ENCODE measurements at places on chromosomes 11 and 22. TPM values are rescaled to one million over a fixed set of nuclear protein-coding genes. Genes with fewer than 3 reads are reported as not detected.

DNA sequence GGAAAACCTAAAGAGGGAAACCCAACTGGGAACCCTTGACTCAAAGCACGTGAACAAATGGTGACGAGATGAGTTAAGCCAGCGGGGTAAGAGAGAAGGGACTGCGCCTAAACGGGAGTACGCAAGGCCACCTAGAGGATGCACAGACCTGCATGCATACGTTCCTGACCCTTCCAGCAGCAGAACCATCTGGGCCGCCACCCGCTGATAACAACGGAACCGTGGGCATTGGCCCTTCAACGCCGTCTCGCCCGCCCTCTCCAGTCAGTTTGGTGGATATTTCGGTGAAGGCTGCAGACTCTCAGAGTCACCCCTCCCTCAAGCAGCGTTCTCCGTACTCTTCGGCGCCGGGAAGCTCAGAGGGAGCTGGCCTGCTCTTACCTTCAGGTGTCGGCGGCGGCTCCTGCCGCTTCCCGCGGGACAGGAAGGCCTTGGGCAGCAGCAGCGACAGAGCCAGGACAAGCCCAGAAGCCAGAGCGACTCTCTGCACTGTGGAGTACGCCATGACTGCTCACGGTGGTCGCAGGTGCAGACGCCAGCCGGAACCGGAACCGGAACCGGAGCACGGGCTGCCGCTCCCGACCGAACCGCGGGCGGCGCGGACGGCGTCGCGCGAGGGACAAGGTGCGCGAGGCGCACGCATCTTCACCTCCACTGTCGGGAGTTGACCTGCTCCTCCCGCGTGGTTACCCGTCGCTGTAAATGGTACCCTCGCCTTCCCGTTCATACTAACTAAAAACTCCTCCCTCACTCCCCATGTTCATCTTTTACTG lies at the start of gene RIC3:
Gene RIC3 (minus strand): TSS at position 541 of the 773 bp plus-strand sequence. CDS start 36 bp downstream, at position 505.
- peak within 1 kb of the TSS; percentile 68 for H3K27ac ChIP-seq
- H3K27me3 ChIP-seq: peaks cover 64% of the 10 kb centered on the region
- no peaks in the 10 kb centered on the region for H3K36me3 ChIP-seq
- H3K4me3 ChIP-seq: peak within 1 kb of the TSS; percentile 74

DNA sequence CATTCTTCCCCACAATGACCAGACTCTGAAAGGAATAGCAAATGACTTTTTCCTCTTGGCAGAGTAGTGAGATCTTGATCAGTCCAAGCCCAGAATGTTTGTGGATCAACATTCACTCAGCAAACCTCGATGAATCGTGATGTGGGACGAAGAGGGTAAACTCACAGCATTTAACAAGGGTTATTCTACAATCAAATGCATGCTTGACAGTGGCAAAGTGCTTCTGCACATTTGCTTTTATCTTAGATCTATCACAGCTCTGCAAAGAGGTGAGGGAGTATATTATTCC lies 31.8 kb downstream of the TMPRSS5 start:
- peaks cover 11% of the 10 kb centered on the region for H3K4me1 ChIP-seq
- no peak overlapping the region for H3K27ac ChIP-seq
- H3K4me3 ChIP-seq: no peak overlapping the region
- H3K27me3 ChIP-seq: no peaks in the 10 kb centered on the region

DNA sequence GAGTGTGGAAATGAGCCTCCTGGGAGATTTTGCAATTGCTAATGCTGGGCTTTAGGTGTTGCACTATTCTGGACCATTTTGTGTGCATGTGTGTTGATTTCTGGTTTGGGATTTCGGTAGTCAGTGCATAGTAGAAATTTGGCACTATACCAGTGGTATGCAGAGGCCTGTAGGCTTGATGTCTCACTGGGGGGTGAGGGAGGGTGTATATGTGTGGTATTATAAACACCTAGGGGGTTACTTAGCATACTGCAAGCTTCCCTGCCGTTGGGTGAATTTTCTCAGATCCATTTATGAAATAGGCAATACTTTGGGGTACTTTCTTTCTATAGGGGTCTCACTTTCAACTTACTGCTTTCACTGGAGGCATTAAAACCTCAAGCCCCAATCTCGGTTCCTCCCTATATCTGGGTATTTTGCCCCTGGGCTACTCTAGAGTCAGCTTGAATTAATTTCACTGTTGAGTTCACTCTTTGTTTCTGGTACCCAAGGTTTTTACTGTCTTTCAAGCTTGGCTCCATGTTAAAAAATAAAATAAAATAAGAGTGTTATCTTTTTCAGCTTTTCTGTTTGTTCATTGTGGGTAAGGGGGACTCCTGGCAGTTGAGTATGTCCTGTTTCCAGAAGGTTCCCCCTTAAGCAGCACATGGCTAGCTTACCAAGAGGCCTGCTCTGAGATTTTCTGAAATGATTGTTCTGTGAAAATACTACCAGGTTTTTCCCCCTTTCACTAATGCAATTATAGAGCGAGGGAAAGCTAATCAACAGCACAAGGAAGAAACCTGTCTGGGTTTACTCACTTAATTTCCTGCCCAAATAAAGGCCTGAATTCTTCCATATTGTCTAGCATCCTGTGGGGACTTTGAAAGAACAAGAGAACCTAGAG lies 45.8 kb downstream of the PPFIBP2 start:
- no peak overlapping the region for H3K27ac ChIP-seq
- peaks cover 22% of the 10 kb centered on the region for H3K4me1 ChIP-seq
- DNase-seq: no peak

The PRDX5 gene
- total RNA-seq: 321 TPM

DNA sequence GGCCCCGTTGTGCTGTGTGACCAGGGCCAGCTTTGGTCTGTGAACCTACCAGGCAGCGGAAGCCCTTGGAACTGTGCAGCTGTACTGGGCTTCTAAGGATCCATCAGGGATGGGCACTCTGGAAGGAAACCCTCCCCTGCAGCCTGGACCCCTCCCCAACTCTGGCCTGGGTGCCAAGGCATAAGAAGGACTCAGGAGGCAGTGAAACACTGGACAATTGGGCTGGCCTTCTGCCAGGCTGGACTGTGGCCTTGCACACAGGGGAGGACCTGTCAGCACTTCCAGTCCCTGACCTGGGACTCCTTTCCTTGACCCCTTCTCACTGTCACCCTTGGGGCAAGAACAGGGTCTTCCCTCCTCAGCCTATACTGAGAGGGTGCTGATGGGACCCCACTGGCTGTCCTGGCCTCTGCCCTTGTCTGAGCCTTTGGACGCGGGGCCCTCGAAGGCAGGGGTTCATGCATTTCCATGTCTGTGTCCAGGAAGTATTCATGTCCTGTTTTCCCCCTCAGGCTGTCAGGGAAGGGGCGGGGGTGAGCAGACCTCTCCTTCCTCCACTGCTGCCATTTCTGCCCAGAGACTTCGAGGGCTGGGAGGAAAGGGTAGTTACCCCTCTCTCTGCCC lies 39.6 kb downstream of the PDE2A start:
- peak overlapping the region; percentile 85 for H3K27ac ChIP-seq
- peak; percentile 45 for DNase-seq
- H3K36me3 ChIP-seq: no peaks in the 10 kb centered on the region
- H3K4me1 ChIP-seq: peaks cover 97% of the 10 kb centered on the region

The SYNGR1 gene
- 37.7 TPM for total RNA-seq

DNA sequence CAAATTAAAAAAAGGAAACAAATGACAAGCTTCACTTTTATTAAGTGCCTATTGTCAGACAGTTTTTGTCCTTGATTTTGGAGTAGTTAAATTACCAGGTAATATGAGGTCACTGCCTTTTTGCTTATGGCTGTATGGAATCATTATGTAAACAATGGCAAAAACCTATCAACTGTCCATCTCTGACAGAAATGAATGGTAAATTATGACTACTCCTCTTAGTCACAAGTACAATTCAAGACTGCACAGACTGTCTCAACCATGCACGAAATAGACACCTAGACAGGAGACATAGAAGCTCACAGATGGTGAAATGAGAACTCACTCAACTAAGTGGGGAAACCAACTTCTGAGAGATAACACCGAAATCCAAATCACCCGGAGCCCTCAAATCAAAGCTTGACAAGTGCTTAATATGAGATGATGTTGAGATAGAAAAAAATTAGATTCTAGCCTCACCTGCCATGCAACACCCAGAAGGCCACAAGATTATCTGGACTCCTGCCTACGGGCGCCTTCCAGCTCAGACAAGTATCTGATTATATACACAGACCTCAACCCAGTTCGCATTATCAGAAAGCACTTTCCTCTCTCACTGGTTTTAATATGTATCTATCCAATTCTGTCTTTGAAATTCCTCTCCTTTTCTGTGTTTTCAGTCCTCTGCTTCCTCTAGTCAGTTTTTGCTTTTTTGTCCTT lies 199.3 kb downstream of the CADM1 start:
- no peak overlapping the region for H3K27ac ChIP-seq
- no peak for DNase-seq
- no peaks in the 10 kb centered on the region for H3K27me3 ChIP-seq
- H3K36me3 ChIP-seq: no peaks in the 10 kb centered on the region

DNA sequence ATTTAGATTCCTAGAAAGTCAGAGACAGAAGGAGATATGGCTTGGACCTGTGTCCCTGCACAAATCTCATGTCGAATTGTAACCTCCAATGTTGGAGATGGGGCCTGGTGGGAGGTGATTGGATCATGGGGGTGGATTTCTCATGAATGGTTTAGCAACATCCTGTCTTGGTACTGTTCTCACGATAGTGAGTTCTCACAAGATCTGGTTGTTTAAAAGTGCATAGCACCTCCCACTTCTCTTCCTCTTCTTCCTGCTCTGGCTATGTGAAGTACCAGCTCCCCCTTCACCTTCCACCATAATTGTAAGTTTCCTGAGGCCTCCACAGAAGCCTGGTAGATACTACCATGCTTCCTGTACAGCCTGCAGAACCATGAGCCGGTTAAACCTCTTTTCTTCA lies 27.6 kb upstream of the PAMR1 start:
- H3K4me3 ChIP-seq: no peak overlapping the region
- no peak overlapping the region for H3K27ac ChIP-seq
- H3K36me3 ChIP-seq: no peaks in the 10 kb centered on the region

DNA sequence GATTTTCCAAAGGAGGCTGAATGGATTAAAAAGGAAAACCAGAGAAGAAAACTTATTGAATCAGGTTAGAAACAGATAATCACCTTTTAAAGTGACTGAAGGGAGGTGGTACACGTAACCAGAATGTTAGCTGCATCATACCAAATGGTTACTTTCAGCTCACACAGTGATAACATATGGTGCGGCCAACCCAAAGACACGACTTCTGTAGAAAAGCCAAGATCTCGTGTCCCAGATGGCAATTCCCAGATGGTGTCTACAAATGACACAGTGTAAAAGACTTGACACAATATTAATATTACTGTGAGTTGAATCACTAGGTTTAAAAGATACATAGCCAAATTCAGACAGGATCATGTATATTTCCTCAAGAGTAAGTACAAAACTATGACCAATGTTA lies 5.2 kb downstream of the PPP2R1B start:
- no peak for DNase-seq
- H3K4me3 ChIP-seq: no peak overlapping the region
- H3K27ac ChIP-seq: peak overlapping the region; percentile 69

DNA sequence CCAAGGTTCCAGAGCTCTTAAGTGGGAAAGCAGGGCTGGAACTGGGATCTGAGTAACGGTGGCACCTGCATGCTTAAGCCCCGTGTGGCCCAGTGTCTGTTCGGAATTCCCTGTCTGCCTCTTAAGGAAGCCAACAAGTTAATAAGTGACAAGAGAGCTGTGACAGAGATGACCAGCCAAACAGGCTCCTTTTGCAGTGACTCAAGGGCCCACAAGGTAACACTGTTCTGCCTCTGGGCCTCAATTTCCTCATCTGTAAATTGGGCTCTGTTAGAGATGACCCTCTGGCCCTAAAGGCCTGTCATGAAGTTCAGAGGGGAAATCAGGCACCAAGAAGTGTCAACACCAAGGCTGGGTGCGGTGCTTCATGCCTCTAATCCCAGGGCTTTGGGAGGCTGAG lies 18.6 kb downstream of the USH1C start:
- H3K36me3 ChIP-seq: no peaks in the 10 kb centered on the region
- H3K4me1 ChIP-seq: peaks cover 7% of the 10 kb centered on the region
- no peak overlapping the region for H3K4me3 ChIP-seq
- peaks cover 16% of the 10 kb centered on the region for H3K27me3 ChIP-seq
- DNase-seq: no peak

- H3K36me3 ChIP-seq: no peaks in the 10 kb centered on the region
- H3K27me3 ChIP-seq: no peaks in the 10 kb centered on the region
- H3K4me1 ChIP-seq: peaks cover 6% of the 10 kb centered on the region
- DNase-seq: no peak
Observed at GRCh38 chr22:26043031-26043430, 126.2 kb upstream of the SEZ6L start.

- DNase-seq: no peak
- H3K27ac ChIP-seq: no peak overlapping the region
- H3K36me3 ChIP-seq: no peaks in the 10 kb centered on the region
- no peak overlapping the region for H3K4me3 ChIP-seq
- H3K4me1 ChIP-seq: no peaks in the 10 kb centered on the region
Observed at GRCh38 chr11:18457450-18457849, 1.8 kb downstream of the LDHAL6A start.

DNA sequence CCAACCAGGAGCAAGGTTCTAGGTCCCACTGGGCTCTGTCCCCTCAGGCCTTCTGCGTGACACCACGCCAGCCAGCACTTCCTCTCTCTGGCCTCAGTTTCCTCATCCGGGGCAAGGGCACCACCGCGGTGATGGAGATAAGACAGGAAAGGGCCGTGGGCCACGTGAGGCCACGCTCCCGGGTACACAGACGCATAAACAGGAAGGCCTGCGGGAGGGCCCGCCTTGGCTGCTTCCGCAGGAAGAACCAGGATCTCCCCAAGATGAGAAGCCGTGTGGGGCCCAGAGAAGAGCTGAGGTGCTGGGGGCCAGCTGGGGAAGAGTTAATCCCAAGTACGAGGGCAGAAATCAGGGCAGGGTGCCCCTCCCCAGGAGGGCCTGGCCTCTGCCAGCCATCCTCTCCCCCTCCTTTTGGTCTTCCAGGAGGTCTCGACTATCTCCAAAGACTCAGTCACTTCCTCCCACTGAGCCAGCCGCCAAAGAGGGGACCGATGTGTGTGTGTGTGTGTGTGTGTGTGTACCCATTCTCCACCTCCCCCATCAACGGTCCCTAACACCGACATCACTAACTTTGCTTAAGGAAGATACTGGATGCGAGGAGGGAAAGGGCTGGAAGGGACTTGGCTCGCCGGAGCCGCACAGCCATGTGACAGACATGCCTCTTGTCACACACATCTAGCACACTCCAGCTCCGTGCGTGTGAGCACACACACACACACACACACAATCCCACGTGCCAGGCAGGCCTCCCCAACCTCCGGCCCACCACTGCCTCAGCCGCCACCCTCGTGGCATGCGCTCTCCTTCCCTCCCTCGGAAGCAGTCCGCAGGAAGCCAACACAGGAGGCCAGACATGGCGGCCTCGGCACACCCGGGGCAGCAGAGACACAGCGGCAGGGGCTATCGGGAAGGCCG lies 1.4 kb downstream of the MFNG start:
- DNase-seq: peak; percentile 80
- H3K4me1 ChIP-seq: peaks cover 53% of the 10 kb centered on the region
- peaks cover 28% of the 10 kb centered on the region for H3K27me3 ChIP-seq
- H3K4me3 ChIP-seq: peak overlapping the region; percentile 67
- no peaks in the 10 kb centered on the region for H3K36me3 ChIP-seq

- H3K27me3 ChIP-seq: no peaks in the 10 kb centered on the region
- H3K4me1 ChIP-seq: peaks cover 85% of the 10 kb centered on the region
- H3K27ac ChIP-seq: no peak overlapping the region
- no peak for DNase-seq
- H3K36me3 ChIP-seq: peaks cover 28% of the 10 kb centered on the region
Observed at GRCh38 chr11:34445956-34446355, 7.2 kb downstream of the CAT start.

The DNAJB7 gene
- total RNA-seq: not detected

GRCh38 chr11:128926000-128926399 lies 16.7 kb downstream of the TP53AIP1 start:
- H3K36me3 ChIP-seq: no peaks in the 10 kb centered on the region
- H3K4me1 ChIP-seq: no peaks in the 10 kb centered on the region
- peaks cover 30% of the 10 kb centered on the region for H3K27me3 ChIP-seq
- H3K4me3 ChIP-seq: no peak overlapping the region

GRCh38 chr11:124834526-124835180 lies 30.6 kb upstream of the ROBO3 start:
- no peaks in the 10 kb centered on the region for H3K36me3 ChIP-seq
